ENCODE measurements at places on chromosomes 2 and 18.

DNA sequence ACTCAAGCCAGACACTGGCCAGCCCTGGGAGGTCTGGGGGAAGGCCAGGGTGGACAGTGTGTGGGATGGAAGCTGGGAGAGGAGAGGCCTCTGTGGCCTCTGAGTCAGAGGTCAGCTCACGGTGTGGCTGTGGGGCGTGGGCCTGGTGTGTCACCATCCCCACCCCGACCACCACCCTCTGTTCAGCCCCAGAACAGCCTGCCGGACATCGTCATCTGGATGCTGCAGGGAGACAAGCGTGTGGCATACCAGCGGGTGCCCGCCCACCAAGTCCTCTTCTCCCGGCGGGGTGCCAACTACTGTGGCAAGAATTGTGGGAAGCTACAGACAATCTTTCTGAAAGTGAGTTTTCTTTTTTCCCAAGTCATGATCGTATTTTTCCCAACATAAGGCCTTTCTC is 110.5 kb downstream of the DYSF start:
- DNase-seq, result no peak

GRCh38 chr2:21947046-21947445 is 823.3 kb downstream of the TDRD15 start:
- no peak for DNase-seq

DNA sequence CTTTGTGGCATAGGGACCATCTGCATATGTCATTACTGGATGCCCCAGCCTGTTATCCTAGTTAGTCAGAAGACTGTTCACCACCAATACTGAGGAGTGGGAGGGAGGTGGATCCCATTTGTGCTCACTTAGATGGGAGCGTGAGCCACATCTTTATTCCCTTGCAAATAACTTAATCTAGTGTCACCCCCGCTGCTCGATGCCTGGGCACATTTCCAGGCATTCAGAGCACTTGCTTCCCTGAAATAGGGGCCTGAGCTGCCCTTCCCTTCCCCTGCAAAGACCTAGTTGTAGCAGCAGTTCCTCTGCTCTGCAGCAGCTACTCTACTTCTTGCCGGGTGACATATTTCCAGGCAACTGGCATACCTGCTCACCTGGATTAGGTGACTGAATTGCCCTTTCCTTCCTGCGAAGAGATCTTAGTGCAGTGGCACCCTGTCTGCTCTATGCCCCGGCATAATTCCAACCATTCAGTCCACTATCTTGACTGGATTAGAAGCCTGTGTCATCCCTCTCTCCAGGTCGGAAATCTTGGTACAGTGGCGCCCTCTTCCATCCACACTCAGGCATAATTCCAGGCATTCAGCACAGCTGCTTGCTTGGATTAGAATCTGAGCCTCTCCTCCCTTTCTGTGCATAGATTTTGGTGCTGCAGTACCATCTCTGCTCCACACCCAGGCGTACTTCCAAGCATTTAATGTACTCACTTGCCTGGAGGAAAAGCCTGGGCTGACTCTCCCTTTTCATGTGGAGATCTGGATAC is 1389.1 kb upstream of the TMEFF2 start:
- DNase-seq, result no peak

DNA sequence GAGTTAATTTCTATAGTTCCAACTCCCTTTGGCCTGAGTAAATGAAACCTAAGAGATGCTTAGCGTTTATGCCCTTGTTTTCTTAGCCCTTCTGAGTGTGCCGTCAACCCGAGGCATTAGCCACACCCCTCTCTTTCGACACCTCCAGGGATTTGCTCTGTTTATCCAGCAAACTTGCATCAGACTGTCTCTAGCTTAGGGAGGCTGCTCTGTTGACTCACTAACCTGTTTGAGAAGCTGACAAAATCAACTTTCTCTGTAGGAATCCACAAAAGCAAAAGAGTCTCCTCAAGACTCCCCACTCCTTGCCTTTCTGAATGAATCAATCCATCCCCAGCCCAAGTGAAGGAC is 317.6 kb downstream of the TNS1 start:
- no peak for DNase-seq

DNA sequence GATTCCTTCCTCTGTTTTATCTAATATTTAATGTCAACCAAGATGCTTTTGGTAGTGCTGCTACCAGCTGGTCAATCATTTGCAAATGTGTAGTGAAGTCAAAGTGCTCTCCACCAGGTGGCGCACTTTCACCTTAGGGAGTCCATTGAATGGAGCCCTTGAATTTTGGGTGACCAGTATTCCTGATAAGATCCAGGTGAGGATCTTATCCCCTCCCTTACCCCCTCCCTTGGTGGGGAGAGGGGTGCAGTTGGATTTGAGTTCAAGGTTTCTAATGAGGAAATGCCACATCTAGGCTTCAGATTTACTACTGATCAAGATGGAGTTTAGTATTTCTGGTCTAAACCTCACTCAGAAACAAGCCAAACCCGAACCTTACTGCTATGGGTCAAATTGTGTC is 12.0 kb upstream of the E2F6 start:
- DNase-seq, result peak; percentile 71

DNA sequence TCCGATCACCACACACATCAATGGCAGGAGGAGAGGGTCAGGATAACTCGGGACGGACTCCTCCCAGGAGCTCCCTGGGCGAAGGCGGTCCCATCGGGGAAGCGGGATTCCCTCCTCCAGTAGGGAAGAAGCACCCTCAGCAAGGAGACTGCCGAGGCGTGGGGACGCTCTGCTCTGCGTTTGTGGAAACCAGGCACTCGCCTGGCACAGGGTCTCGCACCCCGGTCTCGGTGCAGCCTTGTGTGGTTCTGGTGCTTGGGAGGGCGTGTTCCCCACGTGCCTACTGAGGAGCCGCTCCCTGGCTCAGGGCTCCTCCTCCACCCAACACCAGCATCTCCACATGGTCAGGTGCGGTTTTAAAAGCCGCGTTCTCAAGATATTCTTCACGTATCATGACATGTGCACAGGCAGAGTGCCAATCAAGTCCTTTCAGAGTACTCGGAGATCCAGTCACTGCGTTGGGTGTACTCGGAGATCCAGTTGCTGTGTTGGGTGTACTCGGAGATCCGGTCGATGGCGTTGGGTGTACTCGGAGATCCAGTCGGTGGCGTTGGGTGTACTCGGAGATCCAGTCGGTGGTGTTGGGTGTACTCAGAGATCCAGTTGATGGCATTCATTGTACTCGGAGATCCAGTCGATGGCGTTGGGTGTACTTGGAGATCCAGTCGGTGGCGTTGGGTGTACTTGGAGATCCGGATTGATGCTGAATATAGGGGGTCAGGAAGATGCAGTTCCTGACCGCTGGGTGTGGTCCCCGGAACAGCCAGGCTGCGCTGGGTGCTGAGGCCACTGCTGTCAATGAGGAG is 117.5 kb downstream of the RTP5 start:
- DNase-seq, result no peak

- DNase-seq, result peak; percentile 91
Observed at GRCh38 chr2:157898591-157898996, 22.5 kb upstream of the ACVR1 start.

DNA sequence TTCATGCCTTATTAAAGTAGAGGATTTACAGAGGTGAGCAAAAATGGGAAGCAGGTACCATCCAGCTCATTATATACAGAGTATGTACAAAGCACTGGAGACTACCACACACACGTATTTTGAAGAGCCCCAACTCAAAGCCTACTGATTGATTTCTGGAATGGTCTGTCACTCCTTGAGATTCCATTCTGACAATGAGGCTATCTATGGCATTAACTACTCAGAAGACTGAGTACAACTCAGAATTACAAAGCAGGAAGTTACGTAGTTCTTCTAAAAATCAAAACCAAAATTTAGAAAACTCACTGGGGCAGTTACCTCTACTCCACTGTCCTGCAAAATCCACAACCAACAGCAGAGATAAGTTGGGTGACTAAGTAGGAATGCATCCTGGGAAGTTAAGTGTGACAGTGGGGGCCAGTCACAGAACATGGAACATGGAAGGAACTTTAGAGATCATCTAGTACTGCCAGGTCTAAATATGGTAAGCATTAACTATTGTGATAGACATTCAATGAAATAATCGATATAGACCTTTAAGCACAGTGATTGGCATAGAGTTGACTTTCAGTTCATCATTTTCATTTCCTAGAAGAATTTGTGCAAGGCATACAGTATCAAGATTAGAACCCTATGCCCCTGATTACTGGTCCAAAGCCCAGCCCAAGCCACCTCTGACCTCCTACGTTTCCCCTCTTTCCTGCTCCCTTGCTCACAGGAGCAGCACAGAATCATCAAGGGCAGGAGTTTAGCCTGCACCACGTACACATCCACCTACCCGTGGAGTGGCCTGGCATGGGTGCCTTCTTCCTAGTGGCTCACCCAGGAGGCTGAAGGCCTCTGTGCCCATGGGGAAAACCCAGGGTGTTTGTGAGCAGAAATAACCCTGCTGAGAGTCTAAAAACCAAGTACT is 80.1 kb upstream of the FOSL2 start:
- DNase-seq, result no peak

Data from CD4-positive, alpha-beta T cell treated with Interleukin-4 for 4 hours (primary cell).